Activated gamma-delta T cell treated with Interleukin-2 at 50 U/mL for 16 hours (primary cell): ENCODE measurements at places on chromosomes 7 and 10.

- DNase-seq = no peak
These were observed 112.5 kb downstream of the GRID1 start for GRCh38 chr10:86254081-86254480.

- no peak for DNase-seq
These were observed 106.7 kb upstream of the ITGB1 start for GRCh38 chr10:33064706-33065105.

- DNase-seq = no peak
These were observed 93.1 kb upstream of the DKK1 start for GRCh38 chr10:52220947-52221346.

- DNase-seq = no peak
These were observed 37.3 kb upstream of the MAP3K8 start for GRCh38 chr10:30396698-30397097.

GRCh38 chr10:90051474-90051873, 350.1 kb downstream of the KIF20B start:
- no peak for DNase-seq

DNA sequence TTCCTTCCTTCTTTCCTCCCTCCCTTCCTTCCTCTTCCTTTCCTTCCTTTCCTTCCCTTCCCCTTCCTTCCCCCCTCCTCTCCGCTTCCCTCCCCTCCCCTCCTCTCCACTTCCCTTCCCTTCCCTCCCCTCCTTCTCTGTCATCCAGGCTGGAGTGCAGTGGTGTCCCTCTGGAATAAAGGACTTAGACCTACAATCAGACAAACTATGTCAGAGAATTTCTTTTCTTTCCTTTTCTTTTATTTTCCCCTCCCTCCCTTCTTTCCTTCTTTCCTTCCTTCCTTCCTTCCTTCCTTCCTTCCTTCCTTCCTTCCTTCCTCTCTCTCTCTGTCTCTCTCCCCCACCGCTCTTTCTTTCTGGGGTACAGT, 242.2 kb downstream of the GATA3 start:
- DNase-seq = no peak

- DNase-seq = no peak
These were observed 18.3 kb downstream of the GOT1 start for GRCh38 chr10:99412099-99412498.

- no peak for DNase-seq
These were observed at the start of gene UPK3B for GRCh38 chr7:76509931-76510877. TSS of gene UPK3B (plus strand) at chr7:76510552. CDS start at chr7:76510653, 101 bp downstream.

- no peak for DNase-seq
These were observed 36.9 kb downstream of the YKT6 start for GRCh38 chr7:44237696-44238095.

DNA sequence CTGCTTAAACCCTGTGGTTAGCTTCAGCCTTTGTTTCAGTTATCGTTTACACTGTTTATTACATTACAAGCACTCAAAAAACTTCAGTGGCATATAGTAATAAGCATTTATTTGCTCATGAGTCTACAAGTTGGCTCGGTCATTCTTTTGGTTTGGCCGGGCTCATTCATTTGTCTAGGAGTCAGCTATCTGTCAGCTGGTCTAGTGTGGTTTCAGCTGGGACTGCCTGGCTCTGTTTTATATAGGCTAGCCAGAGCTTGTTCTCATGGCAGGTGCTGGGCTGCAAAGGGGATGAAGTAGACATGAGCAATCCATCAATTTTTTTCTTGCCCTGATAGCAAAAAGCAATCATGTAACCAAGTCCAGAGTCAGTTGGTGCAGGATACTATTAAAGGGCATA, 103.6 kb downstream of the MKLN1 start:
- DNase-seq = no peak

GRCh38 chr10:62475551-62475950, 101.4 kb downstream of the ZNF365 start:
- no peak for DNase-seq

DNA sequence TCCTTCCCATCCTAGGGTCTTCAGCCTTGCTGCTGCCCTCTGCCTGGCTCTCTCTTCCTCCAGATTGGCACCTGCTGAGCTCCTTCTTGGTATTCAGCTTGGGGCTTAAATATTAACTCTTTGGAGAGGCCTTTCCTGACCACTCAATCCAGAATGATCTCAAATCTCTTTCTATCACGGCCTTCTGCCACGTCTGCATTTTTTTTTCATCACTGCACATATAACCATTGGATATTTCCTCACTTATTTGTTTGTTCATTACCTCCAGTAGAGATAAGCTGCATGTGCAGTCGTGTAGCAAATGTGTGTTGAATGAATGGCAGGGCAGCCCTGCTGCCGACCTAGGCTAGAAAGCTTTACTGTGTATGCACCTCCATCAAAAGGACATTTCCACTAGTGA, 51.6 kb upstream of the MPP7 start:
- DNase-seq = no peak
